ENCODE measurements at places on chromosomes 11 and 22.

GRCh38 chr11:46341454-46341853 lies 5.8 kb upstream of the DGKZ start:
- no peak for DNase-seq

- DNase-seq = no peak
Measured at GRCh38 chr11:44191322-44192016, 96.0 kb downstream of the EXT2 start.

DNA sequence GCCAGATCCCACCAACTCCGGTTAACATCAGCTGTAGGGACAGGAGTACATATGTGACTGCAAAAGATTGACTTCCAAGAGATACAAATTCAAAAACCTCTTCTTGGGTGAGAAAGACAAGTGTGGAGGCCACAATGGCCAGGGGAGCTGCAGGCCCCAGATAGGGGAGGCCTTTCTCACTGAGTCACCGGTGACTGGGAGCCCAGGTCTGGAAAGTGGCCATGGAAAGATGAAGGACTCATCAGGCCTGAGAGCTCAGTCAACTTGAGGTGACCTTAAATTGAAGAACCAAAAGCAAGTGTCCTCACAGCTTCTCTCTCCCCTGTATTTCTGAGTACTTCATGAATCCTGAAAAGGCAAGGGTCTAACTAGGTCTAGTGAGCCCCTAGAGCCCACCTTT lies 90.4 kb upstream of the CLPB start:
- DNase-seq = no peak

GRCh38 chr22:19691721-19692341 lies 22.5 kb upstream of the SEPTIN5 start:
- DNase-seq = no peak

DNA sequence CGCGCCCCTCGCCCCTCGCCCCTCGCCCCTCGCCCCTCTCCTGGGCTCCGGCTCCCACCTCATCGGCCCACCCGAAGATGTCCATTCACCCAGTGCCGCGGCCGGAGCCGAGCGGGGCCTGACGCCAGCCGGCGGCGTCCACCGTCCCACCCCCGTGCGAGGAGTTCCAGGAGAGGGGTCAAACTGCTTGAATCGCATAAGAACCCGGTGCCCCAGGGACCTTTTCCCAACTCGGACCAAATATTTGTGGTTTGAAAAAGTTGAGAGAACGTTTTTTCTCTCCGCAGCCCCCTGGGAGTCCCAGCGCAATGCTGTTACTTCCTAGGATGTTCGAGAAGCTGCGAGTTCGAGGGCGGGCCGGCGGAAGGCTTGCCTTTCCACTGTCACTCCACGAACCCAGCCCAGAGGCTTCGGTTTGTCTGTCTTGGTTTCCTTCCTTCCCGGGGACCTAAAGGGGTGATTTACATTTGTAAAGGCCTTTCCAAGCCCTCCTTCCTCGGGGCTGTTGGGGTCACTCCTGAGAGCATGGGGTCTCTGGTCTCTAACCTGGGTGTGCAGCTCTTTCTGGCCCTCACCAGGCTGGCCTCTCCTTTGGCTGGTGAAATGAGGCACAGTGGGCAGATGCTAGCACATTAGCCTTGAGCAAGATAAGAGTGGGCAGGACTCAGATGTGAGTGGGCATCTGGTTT lies 38.0 kb downstream of the ETS1 start:
- no peak for DNase-seq

DNA sequence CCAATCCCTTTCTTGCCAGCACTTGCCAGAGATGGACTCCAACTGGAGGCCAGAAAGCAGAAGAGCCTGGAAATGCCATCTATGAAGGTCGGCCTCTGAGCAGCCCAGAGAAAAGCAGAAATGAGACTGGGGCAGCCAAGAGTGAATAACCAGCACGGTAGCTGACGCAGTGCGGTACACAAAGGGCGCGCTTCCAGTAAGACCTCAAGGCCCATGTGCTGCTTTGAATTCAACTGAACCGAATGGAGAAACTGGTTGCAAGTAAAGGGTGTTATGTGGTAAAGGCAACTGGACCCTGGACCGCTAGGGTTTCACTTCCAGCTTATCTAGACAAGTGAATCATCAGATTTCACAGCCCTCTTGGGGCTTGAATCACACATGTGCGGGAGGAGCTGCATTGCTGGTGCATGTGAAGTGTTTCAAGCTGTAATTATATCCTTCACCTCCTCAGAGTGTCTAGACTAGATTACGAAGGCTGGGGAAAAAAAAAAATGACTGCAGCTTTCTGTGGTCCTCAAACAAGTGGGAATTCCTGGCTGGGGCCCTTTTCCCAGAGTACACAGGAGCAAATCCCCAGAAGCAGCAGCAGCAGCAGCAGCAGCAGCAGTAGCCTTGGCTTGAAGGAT lies 128.9 kb downstream of the CCDC34 start:
- DNase-seq = peak; percentile 67

- no peak for DNase-seq
Measured at GRCh38 chr11:117652521-117652920, 144.5 kb downstream of the DSCAML1 start.

DNA sequence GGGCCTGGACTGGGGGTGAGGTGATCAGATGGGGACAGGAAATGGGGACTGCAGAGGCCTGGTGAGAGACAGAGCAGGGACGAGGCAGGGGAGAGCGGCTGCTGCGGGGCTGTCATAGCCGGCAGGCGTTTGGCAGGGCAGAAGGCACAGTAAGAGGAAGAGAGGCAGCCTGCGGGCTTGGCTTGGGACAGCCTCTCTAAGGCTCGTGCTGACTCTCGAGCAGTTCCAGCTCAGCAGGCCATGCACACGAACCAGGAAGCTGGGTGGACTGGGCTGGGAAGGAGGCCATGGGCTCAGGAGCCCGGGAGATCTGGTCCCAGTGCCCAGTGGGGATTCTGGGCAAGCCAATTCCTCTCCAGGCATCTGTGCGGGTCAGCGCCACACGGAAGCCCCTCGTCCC lies 19.6 kb upstream of the EIF3D start:
- no peak for DNase-seq

GRCh38 chr22:25375683-25376082 lies 156.2 kb downstream of the CRYBB2 start:
- no peak for DNase-seq

GRCh38 chr11:18449251-18449650 lies 6.4 kb upstream of the LDHAL6A start:
- DNase-seq = no peak

- no peak for DNase-seq
Measured at GRCh38 chr22:30705710-30706651, 11.3 kb downstream of the OSBP2 start.

GRCh38 chr11:122165607-122166371 lies 49.8 kb upstream of the BLID start:
- no peak for DNase-seq

DNA sequence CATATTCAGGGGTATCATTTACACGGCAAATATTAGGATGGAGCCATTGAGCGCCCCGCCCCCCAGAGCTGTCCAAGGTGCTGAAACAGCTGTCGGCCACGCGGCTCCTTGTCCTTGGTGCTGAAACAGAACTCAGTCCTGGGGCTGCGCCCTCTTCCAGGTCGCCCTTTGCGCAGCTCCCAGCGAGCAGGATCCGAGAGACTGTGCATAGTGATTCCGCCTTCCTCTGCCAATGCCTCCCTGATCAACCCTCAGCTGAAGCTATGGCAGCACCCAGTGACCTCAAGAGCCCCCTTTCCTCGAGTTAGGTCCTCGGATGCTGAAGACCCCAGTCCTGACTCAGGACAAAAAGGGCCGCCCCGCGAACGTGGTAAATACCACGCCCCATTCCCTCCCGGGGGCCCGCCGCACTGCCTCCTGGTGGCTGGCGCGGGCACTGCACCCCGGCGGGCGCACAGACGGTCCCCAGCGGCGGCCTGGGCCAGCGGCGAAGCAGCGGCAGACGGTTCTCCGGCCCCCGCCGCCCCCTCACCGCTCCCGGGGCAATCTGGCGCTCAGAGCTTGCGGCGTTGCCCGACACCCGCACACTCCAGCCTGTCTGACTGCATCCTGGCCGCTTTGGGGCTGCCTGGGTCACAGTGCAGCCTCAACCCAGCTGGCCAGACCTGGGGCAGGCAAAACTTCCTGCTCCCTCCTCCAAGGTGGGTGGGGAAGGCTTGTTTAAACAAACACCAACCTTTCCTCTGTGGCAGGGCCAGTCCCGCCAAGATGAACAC lies 13.4 kb downstream of the SYT7 start:
- DNase-seq = no peak

DNA sequence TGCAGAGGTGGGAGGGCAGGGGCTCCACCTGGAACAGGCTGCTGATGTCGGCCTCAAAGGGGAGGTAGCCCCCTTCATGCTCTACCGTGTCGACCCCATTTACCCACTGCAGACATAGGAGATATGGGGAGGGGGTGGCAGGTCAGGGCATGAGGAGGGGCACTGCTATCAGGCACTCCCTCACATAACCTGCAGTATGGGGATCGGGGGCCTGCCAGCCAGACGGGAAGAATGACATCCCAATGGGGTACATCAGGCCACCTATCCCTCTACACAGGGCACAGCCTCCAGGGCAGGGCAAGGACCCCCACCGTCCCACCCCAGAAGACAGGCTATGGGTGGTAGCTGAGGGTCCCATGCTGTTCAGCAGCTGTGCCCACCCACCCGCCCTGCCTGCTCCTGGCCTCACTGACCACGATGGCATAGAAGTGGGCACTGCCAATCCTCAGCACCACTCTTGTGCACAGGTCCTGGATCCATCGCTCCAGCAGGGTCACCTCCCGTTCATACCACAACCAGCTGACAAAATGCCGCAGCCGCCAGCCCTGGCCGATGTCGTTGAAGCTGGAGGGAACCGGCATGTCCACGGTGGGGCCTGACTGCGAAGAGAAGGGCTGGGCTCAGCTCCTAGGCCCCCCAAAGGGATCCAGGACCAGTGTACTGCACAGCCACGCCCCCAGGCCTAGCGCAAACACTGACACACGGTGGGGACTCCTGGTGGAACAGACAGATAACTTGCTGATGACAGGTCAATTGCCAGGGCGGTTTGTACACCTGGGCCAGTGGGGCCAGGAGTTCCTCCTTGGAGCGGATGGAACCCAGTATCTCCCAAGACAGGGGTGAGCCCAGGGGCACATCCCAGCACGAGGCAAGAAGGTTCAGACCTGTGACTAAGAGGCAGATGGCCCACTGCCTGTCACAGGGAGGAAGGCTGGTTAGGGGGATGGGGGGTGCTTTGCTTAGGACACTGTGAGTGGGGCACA lies 24.1 kb downstream of the RGL4 start:
- DNase-seq = no peak

- DNase-seq = no peak
Measured at GRCh38 chr11:128827191-128827893, 39.8 kb downstream of the KCNJ1 start.

DNA sequence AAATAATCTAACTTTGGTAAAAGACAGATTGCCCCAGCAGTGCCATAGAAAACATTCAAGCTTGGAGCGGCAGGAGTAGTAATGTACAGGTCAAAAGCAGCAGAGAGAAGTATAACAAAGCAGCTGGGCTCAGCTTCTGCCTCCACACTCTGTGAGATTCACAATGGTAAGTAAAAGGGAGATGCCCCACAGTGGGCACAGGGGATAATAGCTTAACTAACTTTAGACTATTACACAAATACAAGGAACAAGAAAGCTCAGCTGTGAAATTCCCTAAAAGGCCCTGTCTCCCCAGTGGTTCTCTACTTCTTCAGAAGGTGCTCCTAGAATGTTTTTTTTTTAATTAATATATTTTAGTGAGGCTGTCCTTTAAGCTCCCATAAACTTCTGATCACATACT lies 28.0 kb downstream of the RDX start:
- no peak for DNase-seq

GRCh38 chr11:102685754-102686153 lies 19.8 kb downstream of the MMP27 start:
- no peak for DNase-seq

DNA sequence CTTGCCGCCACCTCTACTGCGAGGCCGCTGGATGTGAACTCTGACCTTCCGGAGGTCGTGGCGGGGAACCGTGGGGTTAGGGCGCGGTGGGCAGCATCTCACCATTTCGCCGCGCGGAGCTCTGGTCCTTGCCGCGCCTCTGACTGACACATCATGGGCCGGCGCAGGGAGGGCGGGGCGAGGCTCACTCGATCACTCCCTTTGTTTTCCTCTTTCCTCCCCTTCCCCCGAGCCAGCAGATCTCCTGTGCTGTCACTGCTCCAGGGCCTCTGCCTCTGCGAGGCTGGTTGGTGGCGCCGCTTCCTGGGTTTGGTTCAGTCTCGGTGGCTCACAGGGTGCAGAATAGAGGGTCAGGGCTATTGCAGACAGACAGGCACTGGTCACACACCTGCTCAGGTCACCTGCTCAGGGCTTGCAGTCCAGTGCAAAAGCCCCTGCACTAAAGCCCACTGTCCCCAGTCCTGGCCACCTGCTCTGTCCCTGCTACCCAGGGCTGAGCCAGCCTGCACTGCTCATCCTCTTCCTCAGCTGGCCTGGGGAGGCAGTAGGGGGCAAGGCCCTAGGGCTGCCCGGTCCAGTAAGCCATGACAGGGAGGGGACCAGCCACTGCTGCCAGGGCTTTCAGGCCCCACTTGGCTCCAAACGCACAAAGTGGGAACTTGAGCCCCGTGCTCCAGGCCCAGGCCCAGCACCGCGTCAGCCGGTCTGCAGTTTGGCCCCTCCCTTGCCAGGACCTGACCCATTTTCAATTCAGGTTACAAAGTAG lies 36.2 kb downstream of the PISD start:
- peak; percentile 10 for DNase-seq

DNA sequence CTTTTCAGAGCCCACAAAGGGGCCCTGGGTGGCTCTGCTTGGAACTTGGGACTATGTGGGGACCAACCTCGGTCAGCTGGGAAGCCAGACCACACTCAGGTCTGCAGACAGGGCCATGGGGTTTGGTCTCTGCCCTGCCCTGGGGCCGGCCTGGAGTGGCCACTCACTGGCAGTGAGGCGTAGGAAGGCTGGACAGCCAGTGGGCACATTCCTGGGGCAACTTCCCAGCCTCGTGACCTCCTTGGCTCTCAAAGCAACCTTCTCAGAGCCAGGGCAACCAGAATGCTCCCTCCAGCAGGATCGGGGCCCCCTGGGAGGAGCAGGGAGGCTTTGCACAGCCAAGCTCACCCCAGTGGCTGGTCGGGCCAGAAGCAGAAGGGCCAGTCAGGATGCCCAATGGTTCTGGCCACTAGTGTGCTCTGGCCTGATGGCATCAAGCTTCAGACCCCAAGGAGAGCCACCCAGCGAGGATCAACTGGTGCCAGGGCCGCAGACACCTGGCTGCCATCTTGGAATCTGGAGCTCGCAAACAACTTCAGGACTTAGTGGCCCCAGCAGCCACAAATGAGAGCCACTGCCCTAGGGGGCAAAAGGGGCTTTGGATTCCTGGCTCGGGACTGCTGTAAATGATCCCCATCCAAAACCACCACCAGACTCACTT lies 87.1 kb downstream of the MYEOV start:
- DNase-seq = no peak

- DNase-seq = peak; percentile 24
Measured at GRCh38 chr11:32870676-32871075, 21.9 kb upstream of the QSER1 start.
